ENCODE measurements at places on chromosomes 11 and 22. TPM values are rescaled to one million over a fixed set of nuclear protein-coding genes. Genes with fewer than 3 reads are reported as not detected.

Gene MYRF
- 21.4 TPM for polyA plus RNA-seq

Gene TSSK2
- not detected for polyA plus RNA-seq

Gene MS4A3
- 0.64 TPM for polyA plus RNA-seq

Gene TREH
- polyA plus RNA-seq, result 0.96 TPM

GRCh38 chr22:44479662-44480061 lies 18.4 kb downstream of the RTL6 start:
- DNase-seq, result no peak

- DNase-seq, result no peak
Measured at GRCh38 chr11:93757924-93758865, 16.7 kb downstream of the C11orf54 start.

DNA sequence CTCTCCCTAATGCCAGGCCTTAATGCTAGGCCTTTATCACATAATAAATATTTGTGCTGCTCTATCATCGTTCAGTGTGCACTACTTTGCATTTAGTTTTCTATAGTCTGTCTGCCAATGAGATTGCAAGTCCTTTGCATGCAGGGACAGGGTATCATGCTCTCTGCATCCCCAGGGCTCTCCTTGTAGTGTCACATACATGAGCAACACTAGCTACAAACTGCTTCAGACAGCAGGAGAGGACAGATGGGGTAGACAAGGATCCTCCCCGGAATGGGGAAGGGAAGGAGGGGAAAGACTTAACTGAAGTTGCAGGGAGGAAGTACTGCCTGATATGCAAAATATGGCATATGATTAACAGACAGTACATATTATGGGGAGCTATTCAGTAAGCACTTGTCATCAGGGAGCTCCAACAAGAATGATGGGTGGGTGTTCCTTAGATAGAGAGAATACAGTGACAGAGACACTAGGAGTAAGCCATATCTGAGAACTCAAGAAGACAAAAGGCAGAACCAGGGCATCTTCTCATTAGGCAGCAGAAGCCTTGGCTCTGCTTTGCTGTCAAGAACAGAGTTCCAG lies 42.8 kb downstream of the ZNF202 start:
- DNase-seq, result no peak

Data from right renal pelvis (tissue), 4 donors.